ENCODE measurements at places on chromosomes 4 and X. TPM values are rescaled to one million over a fixed set of nuclear protein-coding genes. Genes with fewer than 3 reads are reported as not detected.
A peak's percentile ranks its signal among the peaks of the same experiment; 100 is the strongest.

CTAG1A gene
- total RNA-seq: not detected

DNA sequence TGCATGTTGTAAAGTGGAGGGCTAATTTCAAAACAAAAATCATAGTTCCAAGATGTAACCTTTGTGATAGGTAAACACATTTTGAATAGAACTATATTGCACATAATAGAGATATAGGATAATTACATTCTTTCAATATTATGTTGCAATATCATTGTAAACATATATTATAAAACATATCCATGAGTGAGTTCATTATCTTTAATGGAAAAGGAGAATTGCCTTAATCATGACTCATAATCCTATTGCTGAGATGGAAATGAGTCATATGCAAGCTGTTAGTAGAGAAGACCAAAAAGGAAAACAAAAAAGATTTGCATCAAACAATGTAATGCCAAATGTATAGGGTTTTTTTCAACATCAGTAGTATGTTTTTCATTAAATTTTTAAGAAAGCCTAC is 73.7 kb upstream of the WDR44 start:
- H3K27me3 ChIP-seq: no peaks in the 10 kb centered on the region
- no peaks in the 10 kb centered on the region for H3K36me3 ChIP-seq
- peaks cover 19% of the 10 kb centered on the region for H3K4me1 ChIP-seq
- no peak overlapping the region for H3K4me3 ChIP-seq
- peak; percentile 31 for DNase-seq
- H3K27ac ChIP-seq: peak overlapping the region; percentile 85

DNA sequence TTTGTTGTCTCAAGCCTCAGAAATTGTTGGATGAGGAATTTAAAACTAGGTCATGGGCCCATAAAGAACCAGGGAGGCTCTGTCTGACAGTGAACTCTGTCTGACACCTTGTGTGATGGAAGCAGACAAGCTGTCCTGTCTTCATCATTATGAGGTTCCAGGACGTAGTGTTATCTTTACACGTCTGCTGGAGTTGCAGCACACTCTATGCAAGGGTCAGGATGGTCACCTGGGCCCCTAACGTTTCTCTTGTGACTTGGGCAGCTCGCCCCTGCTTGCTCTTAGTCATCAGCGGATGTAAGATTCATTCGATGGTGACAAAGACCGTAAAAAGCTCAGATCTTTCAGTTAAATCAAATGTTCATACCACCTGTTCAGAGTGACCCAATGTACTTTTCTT is 92.0 kb upstream of the ADGRG2 start:
- DNase-seq: no peak
- H3K4me1 ChIP-seq: no peaks in the 10 kb centered on the region
- no peak overlapping the region for H3K27ac ChIP-seq
- no peak overlapping the region for H3K4me3 ChIP-seq
- H3K27me3 ChIP-seq: no peaks in the 10 kb centered on the region

GRCh38 chrX:139967300-139967699 is 2.0 kb upstream of the CXorf66 start:
- H3K4me3 ChIP-seq: no peak overlapping the region
- H3K27me3 ChIP-seq: no peaks in the 10 kb centered on the region
- peak; percentile 24 for DNase-seq
- no peaks in the 10 kb centered on the region for H3K36me3 ChIP-seq

DNA sequence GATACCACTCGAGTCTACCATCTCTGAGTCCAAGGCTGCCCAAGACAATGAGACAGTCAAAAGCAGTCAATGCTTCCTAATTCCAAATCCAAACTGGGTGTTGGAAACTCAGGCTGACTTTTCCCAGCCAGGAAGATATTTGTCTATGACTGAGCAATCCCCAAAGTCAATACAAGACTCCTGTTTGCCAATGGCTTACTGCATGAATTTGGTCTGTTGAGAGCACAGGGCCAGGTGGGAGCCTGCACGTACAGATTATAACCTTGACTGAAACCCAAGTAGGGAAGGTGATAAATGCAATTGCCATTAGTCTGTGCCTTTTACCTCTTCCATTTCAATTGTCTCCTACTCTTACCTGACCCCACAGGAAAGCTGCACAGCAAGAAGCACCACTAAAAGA is 72.6 kb upstream of the PPARGC1A start:
- DNase-seq: no peak
- H3K4me3 ChIP-seq: no peak overlapping the region
- no peaks in the 10 kb centered on the region for H3K27me3 ChIP-seq
- no peak overlapping the region for H3K27ac ChIP-seq
- H3K36me3 ChIP-seq: no peaks in the 10 kb centered on the region

DNA sequence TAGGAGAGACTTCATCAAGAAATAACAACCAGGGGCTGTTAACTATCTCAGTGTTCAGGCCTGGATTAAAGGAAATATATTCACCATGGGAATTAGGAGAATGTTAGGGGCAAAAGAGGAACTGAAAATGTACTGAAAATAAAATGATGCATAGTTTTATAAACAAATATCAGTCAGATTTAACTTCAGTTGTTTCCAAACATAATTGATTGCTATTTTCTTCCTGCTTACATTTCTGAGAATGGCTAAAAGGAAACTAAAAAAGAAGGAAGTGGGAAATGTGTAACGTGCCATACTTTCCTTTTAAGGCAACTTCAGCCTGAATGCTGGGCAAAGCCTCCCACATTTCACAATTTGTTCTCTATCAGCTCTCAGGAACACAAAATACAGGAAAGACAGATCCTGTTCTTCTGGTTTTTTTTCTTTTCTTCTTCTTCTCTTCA is 178.1 kb downstream of the MAML3 start:
- no peak overlapping the region for H3K4me3 ChIP-seq
- no peak for DNase-seq
- H3K4me1 ChIP-seq: no peaks in the 10 kb centered on the region
- no peak overlapping the region for H3K27ac ChIP-seq

All from SJCRH30 (cell line).